ENCODE measurements at places on chromosomes 1 and 21. TPM values are rescaled to one million over a fixed set of nuclear protein-coding genes. Genes with fewer than 3 reads are reported as not detected.

DNA sequence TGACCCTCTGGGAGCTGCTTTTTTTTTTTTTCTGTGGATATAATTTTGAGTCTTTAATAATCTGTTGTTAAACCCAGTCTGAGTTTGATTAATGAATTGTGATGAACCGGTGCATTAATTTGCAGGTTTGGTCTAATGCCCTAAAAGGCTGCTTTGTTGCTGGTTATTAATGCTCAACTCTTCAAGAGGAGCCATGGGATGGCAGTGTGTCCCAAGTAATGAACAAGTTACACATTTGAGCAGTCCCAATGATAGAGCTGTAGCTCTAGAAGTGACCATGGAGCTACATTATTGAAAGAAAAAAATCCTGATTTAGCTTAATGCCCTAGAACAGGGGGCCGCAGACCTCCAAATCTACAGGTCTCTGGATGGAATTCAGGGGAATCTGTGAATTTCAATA lies 53.1 kb downstream of the RWDD3 start:
- no peak for DNase-seq

- DNase-seq = no peak
Observed at GRCh38 chr21:44379991-44380865, 26.8 kb downstream of the TRPM2 start.

GRCh38 chr1:4916610-4917009 lies 262.2 kb downstream of the AJAP1 start:
- no peak for DNase-seq

- DNase-seq = no peak
Observed at GRCh38 chr1:194378517-194378916, 1192.1 kb upstream of the B3GALT2 start.

- DNase-seq = no peak
Observed at GRCh38 chr1:216923601-216924000, 200.4 kb upstream of the ESRRG start.

DNA sequence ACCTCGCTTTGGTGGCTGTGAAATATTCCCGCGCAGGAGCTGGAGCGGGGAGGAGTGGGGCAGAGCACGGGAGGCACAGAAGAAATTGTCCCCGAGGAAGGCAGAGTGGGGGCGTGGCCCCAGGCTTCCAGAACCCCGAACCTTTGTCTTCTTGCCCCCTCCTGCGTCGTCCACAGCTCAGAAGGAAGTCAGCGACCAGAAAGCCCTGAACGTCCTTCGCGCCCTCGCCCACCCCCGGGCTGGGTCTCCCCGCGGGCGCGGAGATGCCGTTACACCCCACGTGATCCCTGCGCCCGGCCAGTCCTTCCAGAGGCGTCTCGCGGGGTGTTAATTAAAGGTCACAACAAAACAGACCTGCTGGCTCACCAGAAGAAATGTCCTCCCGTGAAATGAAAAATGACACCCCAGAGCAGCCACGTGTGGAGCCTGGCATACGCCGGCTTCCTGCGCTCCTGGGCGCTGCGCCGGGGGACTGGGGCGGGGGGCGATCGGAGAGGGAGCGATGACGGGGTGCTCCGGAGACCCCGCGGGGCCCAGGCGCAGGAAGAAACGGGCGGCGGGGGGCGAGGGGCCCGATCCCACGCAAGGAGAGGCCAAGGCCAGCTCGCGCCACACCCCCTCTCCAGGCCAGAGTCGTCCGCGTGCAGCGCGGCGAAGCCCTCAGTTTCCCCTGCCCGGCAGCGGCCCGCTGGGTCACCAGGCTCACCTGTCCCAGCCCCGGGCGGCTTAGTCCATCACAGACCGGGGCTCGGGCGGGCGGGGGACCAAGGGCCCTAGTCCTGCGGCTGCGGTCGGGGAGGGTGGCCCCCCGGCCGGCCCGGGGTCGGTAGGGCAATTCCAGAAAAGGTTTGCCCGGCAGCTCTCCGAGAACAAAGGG lies 995 bp upstream of the KIF26B start:
- no peak for DNase-seq

GRCh38 chr1:161282991-161283390 lies 24.4 kb downstream of the PCP4L1 start:
- DNase-seq = no peak

DNA sequence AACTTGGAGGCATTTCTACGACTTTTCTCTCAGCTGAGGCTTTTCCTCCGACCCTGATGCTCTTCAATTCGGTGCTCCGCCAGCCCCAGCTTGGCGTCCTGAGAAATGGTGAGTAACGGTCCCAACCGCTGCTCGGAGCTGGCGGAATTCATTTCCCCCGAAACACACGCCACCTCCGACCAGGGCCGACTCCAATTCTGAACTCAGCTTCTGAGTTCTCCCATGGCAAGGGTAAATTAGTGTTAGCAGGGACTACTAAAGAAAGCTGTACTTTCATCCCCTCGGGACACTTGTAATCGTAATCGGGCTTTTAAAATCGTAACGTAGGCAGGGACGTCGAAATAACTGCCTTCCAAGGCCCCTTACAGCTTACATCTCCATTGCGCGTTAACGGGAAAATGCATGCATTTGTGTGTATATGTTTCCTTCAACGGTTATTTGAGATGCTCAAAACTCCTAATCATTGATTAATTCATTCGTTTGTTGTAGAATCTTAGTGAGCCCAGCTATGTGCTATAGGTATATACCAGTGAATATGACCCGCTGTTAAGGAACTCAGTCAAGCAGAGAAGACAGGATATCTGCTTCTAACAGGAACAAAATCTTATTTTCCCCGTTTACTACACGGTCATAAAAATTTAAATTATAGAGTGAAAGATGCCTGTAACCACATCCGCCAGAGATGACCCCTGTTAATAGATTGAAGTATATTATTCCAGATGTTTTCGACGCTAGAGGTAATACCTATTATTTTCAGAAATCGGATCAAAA lies 472 bp downstream of the DTL start:
- DNase-seq = no peak

DNA sequence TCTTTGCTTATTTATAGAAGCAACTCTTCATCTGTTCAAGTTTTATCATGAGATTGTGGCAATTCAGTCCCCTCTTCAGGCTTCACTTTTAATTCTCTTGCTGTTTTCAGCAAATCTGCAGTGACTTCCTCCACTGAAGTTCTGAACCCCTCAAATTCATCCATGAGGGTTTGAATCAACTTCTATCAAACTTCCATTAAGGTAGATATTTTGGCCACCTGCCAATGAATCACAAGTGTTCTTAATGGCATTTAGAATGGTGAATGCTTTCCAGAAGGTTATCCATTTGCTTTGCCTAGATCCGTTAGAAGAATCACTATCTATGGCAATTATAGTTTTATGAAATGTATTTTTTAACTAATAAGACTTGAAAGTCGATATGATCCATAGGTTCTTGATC lies 946.7 kb upstream of the B3GALT2 start:
- no peak for DNase-seq

DNA sequence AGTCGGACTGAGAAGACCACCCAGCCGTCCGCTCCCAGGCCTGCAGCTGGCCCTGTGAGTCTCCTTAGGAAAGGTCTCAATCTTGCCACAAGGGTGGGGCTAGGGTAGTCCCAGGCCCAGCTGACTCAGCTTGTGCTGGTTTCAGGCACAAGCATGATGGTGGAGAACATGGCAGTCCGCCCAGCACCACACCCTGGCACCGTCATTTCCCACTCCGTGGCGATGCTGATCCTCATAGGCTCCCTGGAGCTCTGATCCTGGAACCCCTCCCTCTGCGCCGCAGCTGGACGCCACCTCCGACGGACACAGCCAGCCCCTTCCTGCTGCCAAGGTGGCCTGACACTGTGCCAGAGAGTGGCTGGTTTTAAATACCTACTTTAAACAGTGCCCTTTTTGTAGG lies 10.7 kb downstream of the TMEM81 start:
- DNase-seq = no peak

- no peak for DNase-seq
Observed at GRCh38 chr1:151540982-151541377, 871 bp downstream of the TUFT1 start.

GRCh38 chr1:220219136-220219442 lies 53.2 kb downstream of the RAB3GAP2 start:
- DNase-seq = peak; percentile 8

GRCh38 chr21:17730782-17731181 lies 88.4 kb downstream of the C21orf91 start:
- peak; percentile 9 for DNase-seq

DNA sequence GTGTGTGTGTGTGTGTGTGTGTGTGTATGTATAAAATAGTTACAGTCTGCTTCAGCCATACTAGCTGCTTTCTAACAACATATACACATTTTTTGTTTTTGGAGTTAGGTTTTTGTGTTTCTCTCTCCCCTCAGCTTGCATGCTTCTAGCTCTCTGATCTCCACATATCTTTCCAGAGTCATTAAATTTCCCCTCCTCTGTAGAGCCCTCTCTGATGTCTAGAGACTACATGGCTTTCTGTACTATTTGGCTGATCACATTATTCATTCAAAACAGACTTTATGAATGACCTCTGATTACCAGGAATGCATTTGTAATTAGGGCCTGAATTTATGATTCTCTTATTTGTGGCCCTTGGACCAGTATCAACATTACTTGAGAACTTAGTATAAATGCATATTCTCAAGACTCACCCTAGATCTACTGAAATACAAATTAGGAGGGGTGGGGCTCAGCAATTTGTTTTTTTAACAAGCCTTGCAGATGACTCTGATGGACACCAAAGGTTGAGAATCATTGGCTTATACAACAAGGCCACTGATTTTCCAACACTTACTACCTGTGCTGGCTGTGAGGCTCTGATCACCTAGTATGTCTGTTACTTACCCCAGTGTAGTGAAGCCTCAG lies 104.5 kb downstream of the PTBP2 start:
- no peak for DNase-seq

DNA sequence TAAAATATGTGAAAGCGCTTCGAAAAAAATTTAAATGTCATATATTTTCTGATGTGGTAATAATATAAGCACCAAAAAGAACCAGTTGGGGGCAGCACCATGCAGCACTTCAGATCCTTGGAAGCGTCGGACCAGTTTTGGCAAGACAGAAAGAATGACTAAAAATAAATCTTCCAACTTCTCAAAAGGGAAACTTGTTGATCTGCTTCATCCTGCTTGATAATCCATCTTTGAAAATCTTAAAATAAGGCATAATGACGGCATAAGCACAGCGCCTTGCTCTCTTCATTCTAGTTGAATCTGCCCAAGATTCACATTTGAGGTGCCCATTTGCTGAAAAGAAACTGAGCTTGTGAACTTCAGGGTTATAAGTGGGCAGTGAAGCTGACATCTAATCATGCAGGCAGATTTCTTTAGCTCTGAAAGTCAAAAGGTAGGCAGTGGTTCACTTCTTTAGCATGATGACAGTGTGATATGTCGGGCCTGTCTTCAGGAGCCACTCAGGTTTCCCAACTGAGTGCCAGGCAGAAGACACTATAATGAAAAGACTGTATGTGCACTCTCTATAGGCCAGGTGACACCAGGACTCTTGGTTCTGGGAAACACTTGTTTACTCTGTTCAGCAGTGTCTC lies 19.8 kb upstream of the MUTYH start:
- peak; percentile 67 for DNase-seq

DNA sequence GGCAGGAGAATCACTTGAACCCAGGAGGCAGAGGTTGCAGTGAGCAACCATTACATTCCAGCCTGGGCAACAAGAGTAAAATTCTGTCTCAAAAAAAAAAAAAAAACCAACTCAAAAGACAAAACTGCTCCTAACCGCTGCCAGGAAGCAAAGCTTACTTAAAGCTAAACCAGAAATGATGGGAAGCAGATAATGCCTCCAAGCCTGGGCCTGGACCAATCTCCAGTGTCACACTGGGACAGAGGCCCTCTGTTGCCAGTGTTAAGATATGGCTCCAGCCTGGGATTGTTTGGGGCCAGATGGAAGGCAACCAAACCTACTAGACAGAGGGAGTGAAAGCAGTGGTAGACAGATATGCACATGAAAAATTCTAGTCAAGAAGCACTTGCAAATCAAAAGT lies 36.9 kb downstream of the NSL1 start:
- DNase-seq = no peak

- DNase-seq = peak; percentile 64
Observed at GRCh38 chr1:57411262-57411661, 12.6 kb downstream of the DAB1 start.

DNA sequence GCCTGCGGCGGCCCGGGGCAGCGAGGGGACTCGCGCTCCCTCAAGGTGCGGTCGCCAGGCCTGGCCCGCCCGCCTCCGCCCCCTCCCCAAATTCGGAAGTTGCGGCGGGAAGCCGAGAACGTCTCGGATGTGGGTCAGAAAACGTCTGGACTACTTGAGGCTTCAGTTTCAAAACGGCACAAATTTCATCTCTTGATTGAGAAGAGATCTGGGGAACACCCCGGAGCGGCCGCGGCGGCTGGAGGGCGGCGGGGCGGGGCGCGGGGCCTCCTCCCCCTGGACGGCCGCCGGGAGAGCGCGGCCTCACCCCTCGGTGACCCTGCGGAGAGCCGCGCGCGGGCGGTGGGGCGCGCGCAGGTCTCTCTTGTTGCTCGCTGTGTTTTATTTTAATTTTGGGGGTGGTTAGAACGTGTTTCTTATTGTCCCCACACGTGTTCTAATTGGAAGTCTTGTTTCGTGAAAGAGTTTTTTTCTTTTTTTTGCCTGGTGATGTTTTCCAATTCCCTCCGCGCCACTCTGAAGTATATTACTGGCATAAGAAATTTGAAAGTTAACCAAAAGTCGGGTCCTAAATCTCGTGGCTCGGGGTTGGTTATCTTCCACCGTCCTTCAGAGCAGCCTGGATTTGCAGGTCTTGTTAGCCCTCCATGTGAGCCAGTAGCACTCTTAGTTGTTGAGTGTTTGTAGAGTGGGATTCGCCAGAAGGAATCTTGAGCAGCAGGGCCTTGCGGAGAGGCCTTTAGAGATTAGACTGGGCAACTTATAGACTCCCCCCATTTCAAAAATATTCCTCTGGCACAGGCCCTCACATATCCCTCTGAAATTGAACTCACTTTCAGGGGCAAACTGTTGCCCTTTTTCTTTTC lies 749 bp downstream of the PCBP3 start:
- no peak for DNase-seq

- peak; percentile 36 for DNase-seq
Observed at GRCh38 chr1:27884006-27884954, 11.9 kb downstream of the THEMIS2 start.

DNA sequence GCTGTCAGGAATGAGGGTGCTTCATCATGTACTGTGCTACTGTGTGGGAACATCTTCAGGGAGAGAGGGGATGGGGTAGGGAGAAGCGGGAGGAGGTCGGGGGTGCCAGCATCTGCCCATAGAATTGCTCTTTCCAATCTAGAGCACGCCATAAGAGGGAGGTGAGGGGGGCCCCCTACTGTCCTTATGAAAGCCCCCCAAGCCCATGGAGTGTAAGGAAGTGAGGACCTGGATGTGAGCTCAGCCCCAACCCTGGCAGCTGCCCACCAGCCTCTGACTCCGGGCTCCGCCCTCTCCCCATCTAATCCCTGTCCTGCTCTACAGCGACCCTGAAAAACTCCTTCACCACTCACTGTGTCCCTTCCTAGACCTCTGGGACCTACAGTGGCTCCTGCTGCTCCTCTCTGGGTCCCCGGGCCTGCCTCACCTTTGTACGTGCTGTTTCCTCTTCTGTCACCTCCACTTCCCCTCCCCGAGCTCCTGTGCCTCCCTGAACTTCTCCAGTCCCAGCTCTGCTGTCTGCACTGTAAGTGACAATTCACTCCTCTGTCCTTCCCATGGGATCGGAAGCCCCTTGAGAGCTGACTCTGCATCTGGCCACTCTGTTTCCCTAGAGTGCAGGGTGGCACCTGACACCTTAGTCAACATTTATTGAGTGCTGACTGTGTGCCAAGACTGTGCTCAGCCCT lies 269.4 kb downstream of the PTPRU start:
- no peak for DNase-seq

The NTMT2 gene
- total RNA-seq = not detected

The RGS13 gene
- total RNA-seq = not detected

The AMIGO1 gene
- total RNA-seq = 0.13 TPM

The DCDC2B gene
- total RNA-seq = not detected

The C1orf185 gene
- not detected for total RNA-seq

The RUNX3 gene
- not detected for total RNA-seq

The MATN1 gene
- 0.32 TPM for total RNA-seq

The MCM3AP gene
- 81.1 TPM for total RNA-seq
